Activated CD4-positive, alpha-beta T cell treated with anti-CD3 and anti-CD28 coated beads, Interleukin-2, amount 50 U/mL, for 48 hours (primary cell): ENCODE measurements at places on chromosomes 5 and 9.

DNA sequence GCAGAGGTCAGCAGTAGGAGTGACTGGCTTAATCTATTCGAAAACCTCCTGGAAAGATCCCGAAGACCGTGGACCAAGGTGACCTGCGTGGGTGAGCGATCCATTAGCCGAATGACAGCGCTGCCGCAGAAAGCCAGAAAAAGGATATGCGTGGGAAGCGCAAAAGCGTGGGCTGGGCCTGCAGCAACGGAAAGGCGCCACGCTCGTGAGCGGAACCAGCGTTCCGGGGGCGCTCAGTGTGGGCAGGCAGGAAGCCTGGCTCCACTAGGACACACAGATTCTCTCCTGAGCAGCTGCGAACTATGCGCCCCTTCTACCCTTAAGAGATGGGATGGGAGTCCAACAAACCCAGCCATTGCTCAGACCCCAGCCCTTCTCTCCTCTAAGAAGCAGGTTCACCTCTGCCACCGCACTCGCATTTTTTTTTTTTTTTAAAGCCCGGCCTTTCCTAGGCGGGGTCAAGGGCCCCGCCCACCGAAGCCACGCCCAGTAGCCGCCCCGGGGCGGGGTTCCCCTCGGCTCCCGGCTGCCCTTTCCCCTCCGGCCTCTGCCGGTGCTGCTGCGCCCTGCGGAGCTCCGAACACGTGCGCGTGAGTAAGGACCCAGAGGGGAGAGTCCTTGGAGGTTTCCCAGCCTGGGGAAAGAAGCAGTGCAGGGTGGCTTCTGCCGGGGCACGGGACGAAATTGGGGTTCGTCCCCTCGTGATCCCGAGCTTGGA, 19.8 kb upstream of the MATR3 start:
- DNase-seq: peak; percentile 85

DNA sequence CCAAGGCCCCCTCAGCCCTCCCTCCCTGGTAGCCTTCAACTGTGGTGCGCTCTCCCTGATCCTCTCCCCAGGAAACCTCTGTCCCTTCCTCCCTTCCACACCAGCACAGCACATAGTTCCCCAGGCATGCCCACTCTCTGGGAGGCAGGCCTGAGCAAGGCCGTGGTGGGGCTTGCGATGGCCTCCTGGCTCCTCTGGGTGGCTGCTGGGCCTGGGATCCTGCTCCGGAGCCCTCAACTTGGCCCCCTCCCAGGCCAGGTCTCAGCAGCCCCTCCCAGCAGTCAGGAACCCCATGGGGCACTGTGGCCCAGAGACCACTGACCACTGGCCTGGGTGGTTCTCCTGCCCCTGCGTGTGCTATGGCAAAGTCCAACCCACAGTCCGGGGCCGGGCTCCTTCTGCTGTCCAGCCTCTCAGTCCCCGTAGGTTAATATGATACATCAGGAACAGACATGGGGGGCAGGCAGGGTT, 125.8 kb downstream of the ZNF354C start:
- no peak for DNase-seq

DNA sequence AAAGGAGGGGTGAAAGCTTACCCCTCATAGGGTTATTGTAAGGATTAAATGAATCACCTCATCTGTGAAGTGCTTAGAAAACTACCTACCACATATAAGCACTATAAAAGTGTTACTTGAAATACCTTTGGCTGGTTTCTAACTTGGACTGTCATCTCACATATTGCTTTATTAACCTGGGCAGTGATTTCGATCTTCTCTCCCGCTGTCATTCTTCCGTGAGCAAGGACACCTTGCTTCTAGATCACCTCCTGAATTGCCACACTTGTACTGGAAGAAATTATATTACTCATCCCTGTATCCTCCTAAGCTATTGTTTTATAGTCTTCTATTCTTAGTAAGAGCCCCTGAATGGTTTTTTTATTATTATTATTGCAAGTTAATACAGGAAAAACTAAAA, 34.0 kb upstream of the GRAMD2B start:
- no peak for DNase-seq

DNA sequence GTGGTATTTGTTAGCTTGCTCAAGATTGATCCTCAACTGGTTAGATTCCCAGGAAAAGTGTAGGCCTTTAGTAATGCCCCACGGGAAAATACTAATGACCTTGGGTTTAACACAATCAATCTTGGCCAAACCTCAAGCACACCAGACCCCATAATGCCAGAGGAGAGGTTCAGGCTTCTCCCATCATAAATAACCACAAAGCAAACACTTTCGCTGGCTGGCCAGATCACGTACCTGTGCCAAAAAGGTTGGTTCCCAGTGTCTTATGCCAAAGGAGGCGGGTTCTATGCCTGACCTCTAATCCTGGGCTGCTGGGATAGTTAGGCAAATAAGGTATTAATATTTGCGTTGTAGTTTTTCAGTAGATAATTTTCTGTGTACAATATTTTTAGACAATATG, 379.2 kb upstream of the CDH18 start:
- DNase-seq: no peak

GRCh38 chr5:124176692-124177091, 569.7 kb downstream of the ZNF608 start:
- no peak for DNase-seq

DNA sequence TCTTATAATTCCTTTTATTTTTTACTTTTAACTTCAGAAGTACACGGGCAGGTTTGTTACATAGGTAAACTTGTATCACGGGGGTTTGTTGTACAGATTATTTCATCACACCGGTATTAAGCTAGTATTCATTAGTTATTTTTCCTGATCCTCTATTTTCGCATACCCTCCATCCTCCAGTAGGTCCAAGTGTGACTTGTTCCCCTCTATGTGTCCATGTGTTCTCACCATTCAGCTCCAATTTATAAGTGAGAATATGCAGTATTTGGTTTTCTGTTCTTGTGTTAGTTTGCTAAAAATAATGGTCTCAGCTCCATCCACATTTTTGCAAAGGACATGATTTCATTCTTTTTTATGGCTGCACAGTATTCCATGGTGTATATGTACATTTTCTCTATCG, 43.1 kb upstream of the IFNE start:
- DNase-seq: no peak

DNA sequence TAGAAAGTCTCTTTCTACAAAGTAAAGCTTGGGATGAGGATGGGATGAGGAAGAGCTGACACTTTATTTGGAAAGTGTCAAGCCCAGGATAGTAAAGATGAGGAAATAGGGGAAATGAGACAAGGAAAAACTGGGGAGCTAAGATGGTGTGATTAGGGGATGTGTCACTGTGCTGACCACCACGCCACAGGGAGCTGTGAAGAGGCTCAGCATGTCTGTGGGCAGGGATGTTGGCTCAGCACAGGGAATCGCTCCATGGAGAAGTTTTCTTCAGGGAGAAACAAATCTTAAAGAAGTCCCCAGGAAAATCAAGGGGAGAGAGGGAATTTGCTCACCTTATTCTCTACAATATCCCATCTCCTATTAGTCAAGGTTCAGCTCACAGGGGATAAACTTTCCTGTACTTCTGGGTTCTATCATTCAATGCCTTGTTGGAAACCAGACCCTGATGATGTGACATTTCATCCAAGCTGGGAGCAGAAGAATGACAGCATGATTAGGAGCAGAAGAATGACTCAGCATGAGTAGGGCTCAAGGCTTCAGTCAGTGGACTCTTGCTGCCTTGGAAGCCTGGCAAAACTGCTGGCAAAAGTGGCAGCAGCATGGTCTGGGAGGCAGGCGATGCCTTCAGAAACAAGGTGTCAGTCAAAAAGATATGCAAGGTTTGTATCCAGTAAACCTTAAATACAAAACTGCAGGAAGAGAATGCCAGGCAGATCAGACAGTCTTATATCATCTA, 4.9 kb downstream of the HSPB3 start:
- DNase-seq: no peak

DNA sequence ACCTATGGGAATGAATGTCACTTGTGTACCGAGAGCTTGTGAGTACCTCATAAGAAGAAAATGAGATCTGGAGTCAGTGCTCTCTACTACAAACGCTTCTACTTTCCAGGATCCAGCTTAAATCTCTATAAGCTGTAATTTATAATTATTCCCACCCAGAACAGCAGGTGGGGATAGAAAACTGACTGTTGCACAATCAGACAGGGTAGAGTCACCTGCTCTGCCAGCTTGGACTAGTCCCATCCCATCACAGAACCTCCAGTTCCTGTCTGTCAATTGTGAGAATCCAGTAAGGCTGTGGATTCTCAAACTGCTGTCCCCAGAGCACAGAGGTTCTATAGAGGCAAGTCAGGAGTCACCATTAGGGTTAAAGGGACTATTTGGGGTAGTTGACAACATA, 2.0 kb downstream of the SPINK7 start:
- DNase-seq: no peak
